ENCODE measurements at places on chromosomes 6 and 20. TPM values are rescaled to one million over a fixed set of nuclear protein-coding genes. Genes with fewer than 3 reads are reported as not detected.

Gene CGA
- not detected for total RNA-seq

Gene CENPW
- 17.8 TPM for total RNA-seq

Gene KATNA1
- 20.6 TPM for total RNA-seq

Gene EFCAB8
- total RNA-seq = not detected

Gene COL21A1
- total RNA-seq = 12.9 TPM

Gene DEFB124
- total RNA-seq = not detected

Gene NFKBIE
- total RNA-seq = 8.6 TPM

Gene RHAG
- total RNA-seq = not detected

Gene DLL1
- 4.7 TPM for total RNA-seq

Gene VPS16
- total RNA-seq = 41.8 TPM

Gene WFDC2
- not detected for total RNA-seq

DNA sequence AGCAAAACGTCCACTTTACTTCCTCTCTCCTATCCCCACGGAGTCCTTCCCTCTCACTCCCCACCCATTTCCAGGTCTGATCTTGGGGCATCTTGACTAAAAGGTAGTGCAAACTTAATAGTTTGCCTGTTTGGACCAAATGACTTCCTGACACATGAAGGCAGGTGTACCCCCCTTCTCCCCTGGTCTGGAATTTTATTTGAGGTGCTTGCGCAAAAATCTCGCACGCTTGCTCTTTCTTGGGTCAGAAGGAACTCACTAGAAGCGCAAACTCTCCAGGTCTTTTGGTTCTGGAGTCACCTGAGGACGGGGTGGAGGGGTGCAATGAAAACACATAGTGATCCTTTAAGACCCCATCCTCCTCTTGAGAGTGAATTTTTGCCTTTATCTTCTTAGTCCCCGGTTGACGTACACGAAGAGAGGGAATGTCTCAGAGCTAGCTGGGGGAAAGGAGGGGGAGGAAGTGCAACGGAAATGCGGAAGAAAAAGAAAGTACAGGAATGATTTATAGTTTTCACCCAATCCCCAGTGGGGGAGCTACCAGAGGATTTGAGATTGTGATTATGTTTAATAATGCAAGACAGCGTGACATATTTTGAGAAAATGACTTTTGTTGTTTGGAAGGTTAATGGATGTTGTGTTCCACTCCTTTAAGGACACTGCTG lies 4.9 kb downstream of the ADGRB3 start:
- DNase-seq = no peak

DNA sequence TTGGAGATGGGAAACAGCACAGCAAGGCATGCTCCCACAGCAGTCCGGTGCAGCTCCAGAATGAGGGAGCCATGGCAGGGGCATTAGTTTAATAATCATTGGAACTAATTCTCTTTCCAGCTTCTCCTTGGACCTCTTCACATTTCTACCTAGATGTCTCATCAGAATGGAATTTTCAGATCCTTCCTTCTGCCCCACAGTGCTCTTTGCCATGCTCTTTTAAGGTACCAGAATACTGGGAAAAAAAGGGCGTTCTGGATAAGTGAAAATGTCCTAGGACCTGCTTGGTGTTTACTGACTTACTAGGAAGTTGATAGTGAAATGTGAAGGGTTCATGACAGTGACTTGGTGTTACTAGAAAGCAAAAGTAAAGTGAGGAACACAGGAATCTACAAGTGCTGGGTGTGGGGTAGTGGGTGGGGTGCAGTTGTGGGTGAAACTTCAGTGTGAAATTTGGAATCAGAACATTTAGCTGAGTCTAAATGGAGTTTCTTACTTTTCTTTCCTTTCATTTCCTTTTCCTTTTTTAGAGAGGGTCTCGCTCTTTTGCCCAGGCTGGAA lies 207.1 kb downstream of the ARID1B start:
- no peak for DNase-seq

GRCh38 chr6:111850295-111850937 lies 22.8 kb downstream of the FYN start:
- DNase-seq = no peak

- DNase-seq = peak; percentile 59
Observed at GRCh38 chr6:113857556-113858479, 673 bp downstream of the MARCKS start.

- no peak for DNase-seq
Observed at GRCh38 chr6:104958178-104959025, 1.5 kb downstream of the LIN28B start.

- DNase-seq = no peak
Observed at GRCh38 chr6:41469156-41470028, 76.8 kb upstream of the FOXP4 start.

GRCh38 chr6:113671421-113671820 lies 185.7 kb upstream of the MARCKS start:
- no peak for DNase-seq

DNA sequence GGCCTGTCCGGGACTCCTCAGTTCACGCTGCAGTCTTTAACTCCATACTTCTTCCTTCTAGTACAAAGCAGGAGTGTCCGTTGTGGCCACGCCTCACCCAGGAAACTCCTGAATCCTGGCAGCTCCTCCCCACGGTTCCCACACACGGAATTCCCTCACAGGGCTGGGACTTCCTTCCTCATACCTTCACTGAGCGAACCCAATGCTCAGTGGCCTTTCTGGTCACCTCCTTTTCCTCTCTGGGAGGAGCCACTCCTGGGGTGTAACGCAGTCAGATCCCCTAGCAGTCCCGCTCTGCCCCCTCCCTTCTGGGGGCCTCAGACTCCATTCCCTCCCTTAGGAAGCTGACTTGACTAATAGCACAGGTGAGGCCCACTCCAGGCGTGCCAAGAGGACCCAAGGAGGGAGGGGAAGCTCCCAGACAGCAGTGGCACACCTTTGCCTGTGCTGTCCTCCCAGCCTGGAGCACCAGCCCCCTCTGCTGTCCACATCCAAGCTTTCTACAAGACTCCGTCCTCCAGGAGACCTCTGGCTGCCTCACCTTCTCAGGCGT lies at the start of gene SLC52A3:
Gene SLC52A3, minus strand, starts transcription at position 75 of the 553 bp plus-strand sequence. CDS start 2,726 bp downstream, outside the sequence.
- DNase-seq = no peak

DNA sequence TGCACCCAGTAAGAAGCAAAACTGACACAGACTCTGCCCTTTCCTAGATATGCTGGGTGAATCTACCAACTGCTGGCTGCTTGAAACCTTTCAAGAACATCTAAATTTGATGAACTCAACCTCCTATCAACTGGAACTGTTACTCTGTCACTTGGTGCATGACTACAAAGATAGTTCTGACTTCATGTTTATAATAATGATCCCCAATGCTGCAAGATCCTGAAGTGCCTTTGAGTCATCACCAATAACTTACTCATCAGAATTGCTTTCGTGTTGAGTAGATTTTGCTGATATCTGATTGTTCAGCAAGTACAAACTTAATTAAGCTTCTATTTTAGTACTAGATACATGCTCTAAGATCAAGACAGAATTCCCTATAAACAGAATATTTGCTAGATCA lies 100.2 kb upstream of the ARMC2 start:
- peak; percentile 24 for DNase-seq

- DNase-seq = no peak
Observed at GRCh38 chr6:128007658-128008057, 106.8 kb upstream of the THEMIS start.

DNA sequence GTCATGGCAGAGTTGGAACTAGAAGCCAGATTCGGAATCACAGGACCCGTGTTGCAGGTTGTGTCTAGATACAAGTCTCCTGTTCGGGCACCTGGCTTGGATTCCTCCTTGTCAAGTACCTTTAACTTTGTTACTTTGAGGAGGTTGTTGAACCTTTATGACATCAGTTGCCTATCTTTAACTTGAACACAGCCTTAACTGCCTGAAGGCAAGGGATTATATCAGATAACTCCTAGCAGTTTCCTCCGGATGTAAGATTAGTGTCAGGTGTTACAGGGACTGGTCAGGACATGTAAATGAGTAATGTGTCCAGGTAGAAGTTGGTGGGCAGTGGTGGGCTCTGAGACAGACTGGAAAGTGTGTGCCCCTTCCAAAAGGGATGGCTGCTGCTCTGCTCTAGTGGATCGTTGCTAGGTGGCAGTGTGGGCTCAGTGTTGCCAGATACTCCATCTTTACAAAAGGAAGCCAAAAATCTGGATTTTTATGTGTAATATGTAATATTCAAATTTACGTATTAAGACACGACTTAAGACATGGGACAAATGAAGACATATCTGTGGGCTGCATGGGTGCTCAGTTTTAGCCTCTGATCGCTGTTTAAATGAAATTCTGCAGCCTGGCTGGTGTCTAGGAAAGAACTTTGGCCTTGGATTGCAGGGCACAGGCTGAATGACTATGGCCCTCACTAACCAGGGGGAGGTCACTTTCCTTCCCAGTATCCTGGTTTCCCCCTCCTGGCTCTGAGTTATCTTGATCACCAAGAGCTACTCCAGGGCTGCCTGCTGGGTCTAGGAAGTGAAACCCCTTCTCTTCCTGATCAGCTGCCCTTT lies 27.1 kb downstream of the CHMP4B start:
- DNase-seq = no peak

- no peak for DNase-seq
Observed at GRCh38 chr6:10550764-10551163, 29.6 kb downstream of the GCNT2 start.

- no peak for DNase-seq
Observed at GRCh38 chr6:159969204-159969912, 476 bp downstream of the IGF2R start.

DNA sequence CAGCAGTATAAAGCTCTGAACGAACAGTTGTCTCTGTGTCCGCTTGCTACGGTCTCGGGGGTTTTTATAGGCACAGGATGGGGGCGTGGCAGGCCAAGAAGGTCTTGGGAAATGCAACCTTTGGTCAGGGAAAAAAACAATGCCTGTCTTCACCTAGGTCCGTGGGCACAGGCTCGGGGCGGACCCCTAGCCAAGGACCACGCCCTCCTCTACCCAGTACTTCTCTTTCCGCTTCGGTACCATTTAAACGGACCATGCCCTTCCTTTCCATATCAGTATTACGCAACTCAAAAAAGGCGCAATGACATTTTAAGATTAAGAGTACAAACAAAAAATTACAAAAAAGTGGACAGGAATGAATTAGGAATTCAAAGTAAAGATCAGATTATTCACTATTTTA lies 44.3 kb upstream of the SLC17A4 start:
- DNase-seq = no peak

DNA sequence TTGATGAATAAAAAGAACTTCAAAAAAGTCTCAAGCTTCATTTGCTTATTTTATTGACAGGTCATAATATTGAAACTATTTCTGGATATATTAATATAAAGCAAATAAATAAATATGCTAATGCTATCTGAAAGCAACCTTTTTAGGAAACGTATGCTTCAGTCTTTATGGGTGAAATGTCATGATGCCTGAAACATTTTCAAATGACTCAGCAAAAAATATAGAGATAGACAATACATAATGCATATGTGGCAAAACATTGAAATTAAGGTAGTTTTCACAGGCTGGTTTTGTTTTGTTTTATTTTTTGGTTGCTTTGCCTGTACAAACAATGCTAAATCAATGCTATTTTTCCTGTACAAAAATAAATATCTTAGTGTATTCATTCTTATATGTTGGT lies 194.4 kb upstream of the PLCB4 start:
- DNase-seq = no peak

DNA sequence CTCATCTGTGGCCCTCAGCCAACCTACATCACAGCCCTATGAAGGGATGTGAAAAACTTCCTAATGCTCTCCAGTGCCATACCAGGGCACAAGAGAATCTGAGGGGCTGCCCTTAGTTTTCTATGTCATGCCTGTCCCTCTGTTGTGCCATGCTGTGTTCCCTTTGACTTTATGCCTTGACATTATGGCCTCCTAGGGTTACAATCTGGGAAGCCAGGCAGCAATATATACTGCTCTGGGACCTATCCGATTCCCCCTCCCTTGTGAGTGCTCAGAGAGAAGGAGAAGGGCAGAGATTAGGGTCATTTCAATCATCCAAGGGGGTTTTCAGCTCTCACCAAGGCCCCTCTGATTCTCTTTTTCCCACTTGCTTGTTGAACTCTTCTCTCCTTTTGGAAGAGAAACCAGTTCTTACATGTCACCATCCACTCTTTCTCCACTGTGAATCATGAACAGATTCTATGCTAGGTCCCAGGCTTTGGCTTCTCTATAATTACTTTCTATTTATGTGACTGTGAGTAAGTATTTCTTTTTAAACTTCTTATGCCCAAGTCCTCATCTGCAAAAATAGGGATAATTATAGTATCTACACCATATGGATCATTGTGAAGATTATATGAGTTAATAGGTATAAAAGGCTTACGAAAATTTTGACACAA lies 14.2 kb upstream of the FRK start:
- peak; percentile 29 for DNase-seq

GRCh38 chr6:89862273-89862672 lies 32.0 kb upstream of the GJA10 start:
- DNase-seq = no peak

- peak; percentile 86 for DNase-seq
Observed at GRCh38 chr6:28212510-28213212, 12.4 kb upstream of the ZSCAN9 start.

- peak; percentile 39 for DNase-seq
Observed at GRCh38 chr6:123715006-123715863, 78.5 kb upstream of the TRDN start.

GRCh38 chr6:74901576-74901975 lies 304.3 kb downstream of the COL12A1 start:
- DNase-seq = no peak

DNA sequence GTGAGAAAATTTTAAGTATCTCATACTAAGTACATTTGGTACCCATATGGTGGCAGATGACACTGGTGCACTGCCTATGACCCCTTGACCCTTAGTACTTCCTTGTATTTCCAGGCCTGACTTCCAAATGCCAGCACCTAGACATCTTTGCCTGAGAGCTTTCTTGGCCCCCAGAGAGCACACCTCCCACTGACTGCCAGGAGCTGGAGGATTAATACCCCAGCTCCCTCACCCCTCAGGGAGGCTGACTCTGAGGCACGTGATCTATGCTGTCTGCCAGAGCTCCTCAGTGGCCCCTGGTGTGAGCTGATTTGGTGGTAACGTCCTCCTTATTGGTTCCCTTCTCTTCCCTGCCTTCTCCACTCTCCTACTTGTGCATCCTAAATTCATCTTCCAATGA lies 38.0 kb downstream of the BFSP1 start:
- no peak for DNase-seq

DNA sequence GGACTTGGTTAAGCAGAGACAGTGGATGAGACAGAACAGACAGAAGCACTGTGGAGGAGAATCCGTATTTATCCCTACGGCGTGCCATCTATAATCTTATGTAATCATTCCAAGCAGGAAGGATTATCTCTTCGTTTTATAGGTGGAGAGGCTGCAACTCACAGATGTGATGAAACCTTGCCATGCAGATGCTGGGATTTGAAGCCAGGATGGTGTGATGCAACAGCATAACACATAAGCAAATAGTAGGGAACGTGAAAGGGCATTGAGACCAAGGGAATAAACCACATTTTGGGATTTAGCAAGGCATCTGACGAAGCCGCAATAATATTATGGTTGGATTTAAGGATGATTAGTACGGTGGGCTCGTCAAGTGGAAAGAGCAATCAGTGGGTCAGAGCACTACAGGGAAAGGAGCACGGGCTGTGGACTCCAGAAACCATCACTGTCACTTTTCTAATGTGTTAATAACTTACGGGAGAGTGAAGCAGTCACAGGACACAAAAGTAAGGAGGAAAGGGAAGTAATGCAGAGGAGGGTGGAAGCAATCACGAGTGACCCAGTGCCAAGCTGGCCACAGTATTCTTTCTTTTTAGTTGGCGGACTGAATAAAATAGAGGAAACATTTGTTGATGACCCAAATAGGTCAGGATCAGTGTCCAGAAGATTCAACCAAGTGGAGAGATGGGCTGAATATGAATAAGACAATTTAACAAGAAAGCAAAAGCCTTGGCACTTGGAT lies 119.6 kb upstream of the EDN1 start:
- DNase-seq = no peak

Measured in LHCN-M2 (cell line).